ENCODE measurements at places on chromosomes 13 and 19.

DNA sequence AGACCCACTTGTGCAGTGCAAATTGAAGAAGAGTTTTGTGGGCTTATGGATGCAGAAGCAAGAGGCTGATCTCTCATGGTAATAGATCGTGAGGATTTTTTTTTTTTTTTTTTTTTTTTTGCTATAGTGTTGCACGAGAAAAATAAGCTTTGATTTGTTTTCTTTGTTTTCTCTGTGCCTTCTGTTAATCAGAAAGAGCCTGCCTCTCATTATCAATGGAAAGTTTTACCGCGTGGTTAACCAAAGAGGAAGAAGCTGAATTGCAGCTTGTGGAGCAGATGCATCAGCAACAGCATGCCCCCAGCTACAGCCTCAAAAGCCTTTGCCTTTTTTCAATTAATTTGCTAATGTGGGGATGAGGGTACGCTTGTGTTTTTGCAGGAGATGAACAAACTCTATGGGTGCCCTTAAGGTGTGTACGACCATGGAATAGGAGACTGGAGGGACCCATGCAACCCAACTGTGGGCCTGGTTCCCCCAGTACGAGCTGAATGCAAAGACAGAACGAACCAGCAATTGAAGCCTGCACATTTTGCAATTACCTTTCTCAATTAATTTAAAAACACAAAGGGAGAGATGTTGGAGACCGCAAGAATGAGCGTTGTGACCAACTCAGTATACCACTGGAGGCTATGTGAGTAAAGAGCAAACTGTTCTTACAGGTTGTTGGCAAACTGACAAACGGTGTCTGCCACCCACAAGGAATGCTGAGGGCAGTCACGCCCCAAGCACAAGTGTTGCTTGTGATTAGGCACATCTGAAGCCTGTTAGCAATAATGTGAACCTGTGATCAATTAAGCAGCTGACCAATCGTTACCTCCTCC is 58.6 kb upstream of the SPRY2 start:
- no peak for DNase-seq

- DNase-seq, result no peak
Observed at GRCh38 chr13:100883453-100883852, 208.9 kb upstream of the TMTC4 start.

GRCh38 chr13:112819816-112820215 is 130.0 kb downstream of the ATP11A start:
- DNase-seq, result no peak

DNA sequence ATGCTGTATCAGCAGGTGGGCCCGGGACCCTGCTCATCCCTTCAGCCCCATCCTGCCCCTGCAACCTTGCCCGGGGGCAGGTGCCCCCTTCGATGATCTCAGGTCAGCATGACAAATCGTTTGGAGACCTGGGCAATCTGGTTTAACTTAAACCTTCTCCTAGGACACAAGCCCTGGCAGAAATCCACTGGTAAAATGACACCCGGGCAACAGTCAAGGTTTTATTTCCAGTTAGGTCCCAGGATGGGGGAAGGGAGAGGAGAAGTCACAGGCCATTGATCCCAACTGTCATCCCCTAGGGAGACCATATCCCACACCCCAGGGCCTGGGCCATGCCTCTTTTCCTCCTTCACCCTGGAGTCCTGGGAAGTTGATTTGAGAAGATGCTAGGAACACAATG is 1.8 kb upstream of the PLIN5 start:
- no peak for DNase-seq

- DNase-seq, result no peak
Observed at GRCh38 chr19:46088101-46088500, 36.4 kb downstream of the IGFL3 start.

GRCh38 chr19:41698746-41699230 is 9.6 kb upstream of the CEACAM5 start:
- no peak for DNase-seq

DNA sequence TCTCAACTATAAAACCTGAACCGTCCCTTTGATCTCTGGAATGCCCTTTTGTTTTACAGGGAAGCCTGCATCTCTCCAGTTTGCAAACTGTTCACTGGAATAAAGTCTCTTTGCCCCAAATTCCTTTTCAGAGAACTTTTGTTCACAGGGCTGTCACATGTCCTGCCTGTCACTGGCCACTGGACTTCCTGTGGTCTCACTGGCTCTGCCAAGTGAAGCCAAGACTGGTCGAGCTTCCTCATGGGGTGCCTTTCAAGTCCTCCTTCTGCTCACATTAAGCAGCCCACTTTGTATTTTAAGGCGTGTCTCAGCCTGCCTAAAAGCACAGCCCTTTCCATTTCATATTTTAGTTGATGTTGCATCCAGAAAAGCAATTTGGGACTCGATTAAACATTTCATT is 215.7 kb downstream of the KATNAL1 start:
- DNase-seq, result no peak

GRCh38 chr13:113548171-113548641 is 36.3 kb upstream of the TFDP1 start:
- DNase-seq, result no peak

DNA sequence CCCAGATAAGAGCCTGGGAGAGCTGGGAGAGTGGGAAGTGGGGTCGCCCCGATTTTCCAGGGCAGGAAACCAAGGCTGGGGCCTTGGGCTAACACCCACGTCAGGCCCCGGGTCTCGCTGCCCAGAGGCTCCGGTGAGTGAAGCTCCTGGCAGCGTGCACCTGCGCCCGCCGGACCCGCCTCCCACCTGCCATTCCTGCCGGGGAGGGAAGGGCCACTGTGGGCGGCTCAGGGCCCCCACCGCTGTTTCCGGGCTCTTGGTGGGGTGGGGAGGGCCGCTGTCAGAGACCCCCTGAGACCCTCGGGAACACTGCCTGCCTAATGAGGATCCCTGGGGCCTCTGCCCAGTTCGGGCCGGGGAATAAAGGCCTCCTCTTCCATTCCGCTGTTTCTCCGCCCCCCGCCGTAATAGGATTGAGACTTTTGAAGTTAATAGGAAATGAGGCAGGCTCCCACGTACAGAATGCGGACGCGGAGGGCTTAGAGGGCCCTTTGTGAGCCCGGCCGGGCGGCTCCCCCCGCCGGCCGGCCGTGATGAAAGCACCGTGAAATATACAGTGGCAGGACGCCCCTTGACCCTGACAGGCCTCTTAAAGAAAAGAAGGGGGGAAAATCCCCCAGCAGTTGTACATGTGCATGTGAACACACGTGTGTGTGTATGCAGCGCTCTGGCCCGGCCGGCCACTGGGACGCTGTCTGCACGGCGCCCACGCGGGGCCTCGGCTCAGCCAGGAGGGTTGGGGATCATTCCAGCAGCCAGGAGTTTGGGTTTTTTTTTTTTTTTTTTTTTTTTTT is 33.2 kb downstream of the EFNA2 start:
- DNase-seq, result no peak

- peak; percentile 59 for DNase-seq
Observed at GRCh38 chr19:8638078-8638619, 7.7 kb downstream of the NFILZ start.

- DNase-seq, result no peak
Observed at GRCh38 chr19:7385062-7385461, 36.3 kb downstream of the ARHGEF18 start.

DNA sequence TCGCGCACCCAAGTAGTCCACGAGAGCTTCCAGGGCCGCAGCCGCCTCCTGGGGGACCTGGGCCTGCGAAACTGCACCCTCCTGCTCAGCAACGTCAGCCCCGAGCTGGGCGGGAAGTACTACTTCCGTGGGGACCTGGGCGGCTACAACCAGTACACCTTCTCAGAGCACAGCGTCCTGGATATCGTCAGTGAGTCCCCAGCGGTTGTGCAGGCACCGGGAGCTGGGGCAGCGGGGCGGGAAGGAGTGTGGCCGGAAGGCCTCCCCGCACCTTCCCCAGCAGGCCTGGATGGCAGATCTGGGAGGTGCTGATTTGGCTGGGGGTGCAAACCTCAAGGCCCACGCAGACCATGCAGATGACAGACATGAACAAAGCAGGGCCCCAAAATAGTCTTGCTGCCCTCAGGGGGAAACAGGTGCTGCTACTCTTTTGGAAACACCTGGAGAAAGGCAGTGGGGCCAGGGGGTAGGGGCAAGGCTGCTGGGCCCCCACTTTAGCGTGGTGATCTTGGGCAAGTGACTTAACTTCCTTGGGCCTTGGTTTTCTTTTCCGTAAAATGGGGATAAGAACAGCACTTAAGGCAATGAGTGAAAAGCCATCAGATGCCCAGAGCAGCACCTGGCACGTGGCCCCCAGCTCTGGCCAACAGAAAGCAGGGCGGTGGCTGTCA is 4.0 kb downstream of the MAG start:
- no peak for DNase-seq

- no peak for DNase-seq
Observed at GRCh38 chr13:49615836-49616675, 12.3 kb upstream of the ARL11 start.

- DNase-seq, result no peak
Observed at GRCh38 chr13:22599156-22599555, 581.6 kb upstream of the SGCG start.

DNA sequence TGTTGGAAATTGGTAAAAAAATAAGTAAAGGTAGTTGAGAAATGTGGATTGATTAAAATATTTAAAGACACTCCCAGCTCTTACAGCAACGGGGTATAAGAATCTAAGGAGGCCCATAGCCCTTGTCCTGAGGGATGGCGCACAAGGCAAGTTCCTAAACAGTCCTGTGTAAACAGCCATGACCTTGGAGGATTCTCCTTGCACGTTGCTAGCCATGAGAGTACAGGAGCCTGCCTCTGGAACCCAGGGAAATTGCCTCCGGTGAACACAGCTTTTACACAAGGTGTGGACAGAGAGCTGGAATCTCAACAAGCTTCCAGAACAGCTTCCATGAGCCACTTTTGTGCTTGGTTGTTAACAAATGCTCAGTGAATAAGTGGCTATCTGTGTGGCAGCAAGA is 378.2 kb downstream of the FOXO1 start:
- DNase-seq, result no peak

DNA sequence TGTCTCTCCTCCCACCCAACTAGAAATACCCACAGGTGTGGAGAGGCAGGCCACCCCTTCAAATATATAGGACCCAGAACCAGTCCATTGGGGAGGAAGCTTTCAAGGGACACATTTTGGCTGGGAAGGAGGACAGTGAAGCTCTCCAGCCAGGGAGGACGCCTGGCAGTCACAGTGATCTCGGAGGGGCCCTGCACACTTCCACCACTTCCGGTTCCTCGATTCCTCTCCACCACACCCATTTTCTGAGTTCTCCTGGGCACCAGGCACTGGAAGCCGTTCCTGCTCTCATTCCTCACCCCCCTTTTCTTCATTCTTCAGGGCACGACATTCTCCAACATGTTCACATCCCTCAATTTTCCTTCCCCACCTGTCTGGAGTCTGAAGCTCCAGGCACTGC is 30.4 kb upstream of the CEACAM21 start:
- no peak for DNase-seq

- no peak for DNase-seq
Observed at GRCh38 chr19:18390065-18390907, 4.3 kb downstream of the GDF15 start.

- DNase-seq, result no peak
Observed at GRCh38 chr19:32403291-32403995, 2.1 kb upstream of the DPY19L3 start.

DNA sequence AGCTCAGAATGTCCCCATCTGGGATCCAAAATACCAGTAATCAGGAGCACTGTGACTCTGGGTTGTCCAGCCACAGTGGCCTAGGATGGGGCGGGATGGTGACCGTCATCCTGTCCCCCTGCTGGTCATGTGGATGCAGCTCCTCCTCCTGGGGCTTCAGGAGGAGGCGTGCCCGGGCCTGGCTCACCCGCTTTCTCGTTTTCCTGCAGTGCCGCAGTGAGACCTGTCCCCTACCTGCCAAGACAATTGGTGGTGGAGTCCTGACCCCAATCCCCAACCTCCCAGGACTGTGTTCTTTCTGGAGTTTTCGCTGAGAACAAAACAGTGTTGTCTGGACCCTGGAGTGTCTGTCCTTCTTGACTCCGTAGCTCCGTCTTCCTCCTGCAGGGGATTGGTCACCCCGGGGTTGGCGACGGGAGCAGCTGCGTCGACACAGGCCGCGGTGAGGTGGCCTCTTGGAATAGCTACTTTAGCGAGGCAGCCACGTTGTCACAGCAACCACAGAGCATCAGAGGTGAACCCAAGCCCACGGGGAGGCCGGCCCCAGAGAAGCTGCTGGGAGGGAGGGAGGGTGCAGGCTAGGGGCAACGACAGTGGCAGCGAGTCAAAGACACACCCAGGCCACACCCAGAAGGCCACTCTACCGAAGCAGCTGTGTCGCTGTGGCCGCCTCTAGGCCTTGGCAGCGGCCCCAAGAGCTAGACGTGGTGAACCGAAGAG is 10.2 kb upstream of the EMC10 start:
- no peak for DNase-seq

- DNase-seq, result no peak
Observed at GRCh38 chr13:109254274-109254673, 532.1 kb downstream of the IRS2 start.

GRCh38 chr19:9461938-9462337 is 26.6 kb upstream of the ZNF266 start:
- DNase-seq, result no peak

DNA sequence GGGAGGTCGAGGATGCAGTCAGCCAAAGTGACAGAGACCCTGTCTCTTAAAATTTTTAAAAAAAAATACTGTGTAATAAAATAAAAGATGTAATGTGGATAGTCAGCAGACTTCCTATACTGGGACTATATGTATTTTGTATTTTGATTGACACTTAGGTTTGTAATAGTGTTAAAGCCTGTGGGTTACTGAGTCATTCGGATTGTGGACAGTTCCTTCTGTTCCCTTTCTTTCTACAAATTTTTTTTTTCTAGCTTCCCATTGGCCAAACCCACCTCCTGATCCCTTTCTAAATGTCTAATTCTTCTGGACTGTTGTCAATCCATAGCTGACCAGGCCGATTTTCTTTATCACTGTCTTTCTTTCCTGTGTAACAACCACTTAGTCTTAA is 108.0 kb downstream of the DNAJC3 start:
- peak; percentile 20 for DNase-seq

DNA sequence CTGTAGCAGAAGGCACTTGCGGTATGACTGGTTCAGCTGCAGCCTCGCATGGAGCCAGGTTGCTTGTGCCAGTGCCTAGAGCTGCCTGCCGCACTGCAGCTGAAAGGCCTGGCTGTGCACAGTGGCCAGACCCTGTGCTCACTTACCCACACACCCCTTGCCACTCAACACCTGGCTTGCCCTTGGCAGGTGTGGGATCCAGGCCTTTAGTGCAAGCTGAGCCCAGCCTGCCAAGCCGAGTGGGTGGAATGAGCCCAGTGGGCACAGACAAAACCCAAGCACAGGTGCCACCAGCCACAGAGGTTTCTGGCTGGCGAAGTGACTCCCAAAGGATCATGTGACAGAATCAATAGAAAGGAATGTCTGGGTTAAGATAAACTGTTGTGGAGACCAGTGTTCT is 19.5 kb downstream of the LIG4 start:
- DNase-seq, result no peak

DNA sequence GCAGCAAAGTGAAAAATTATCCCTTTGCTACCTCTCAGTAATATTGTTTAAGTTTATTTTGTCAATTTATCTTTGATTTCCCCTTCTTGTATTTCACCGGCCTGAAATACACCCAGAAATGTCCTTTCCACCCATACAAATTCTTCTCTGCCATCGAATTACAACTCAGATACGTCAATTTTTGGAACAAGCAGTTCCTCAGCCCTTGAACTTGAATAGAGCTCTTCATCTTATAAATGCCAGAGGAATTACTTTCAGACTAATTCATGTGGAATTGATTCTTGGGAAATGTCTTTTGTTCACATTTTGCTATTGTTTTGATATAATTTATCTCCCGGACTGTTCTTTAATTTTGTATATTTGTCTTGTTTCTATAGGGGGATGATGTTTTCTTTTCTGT is 1359.3 kb upstream of the MIR17HG start:
- no peak for DNase-seq

- DNase-seq, result peak; percentile 2
Observed at GRCh38 chr19:29367791-29368222, 154.9 kb upstream of the UQCRFS1 start.
